ENCODE measurements at places on chromosomes 5 and 9.

- no peak for DNase-seq
Measured at GRCh38 chr5:96826071-96826470, 18.3 kb upstream of the ERAP1 start.

DNA sequence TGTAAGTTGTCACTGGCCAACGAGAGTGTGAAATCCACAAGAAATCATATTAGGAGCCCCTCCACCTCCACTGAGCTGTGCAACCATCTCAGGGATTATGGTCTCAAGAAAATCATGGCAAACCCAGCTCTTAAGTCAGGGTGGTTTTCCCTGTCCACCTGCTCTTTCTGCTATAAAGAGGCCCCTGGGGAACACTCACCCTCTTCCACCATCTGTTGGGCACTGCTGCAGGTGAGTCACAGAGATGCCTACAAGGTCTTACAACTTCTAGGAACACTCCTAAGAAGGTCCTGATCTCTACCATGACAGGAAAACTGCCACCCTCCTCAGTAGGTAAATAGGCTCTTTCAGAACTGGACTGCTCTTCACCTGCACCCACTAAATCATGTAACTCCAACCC is 61.8 kb downstream of the DRD1 start:
- DNase-seq, result no peak

- DNase-seq, result no peak
Measured at GRCh38 chr5:32645246-32645645, 59.9 kb downstream of the SUB1 start.

DNA sequence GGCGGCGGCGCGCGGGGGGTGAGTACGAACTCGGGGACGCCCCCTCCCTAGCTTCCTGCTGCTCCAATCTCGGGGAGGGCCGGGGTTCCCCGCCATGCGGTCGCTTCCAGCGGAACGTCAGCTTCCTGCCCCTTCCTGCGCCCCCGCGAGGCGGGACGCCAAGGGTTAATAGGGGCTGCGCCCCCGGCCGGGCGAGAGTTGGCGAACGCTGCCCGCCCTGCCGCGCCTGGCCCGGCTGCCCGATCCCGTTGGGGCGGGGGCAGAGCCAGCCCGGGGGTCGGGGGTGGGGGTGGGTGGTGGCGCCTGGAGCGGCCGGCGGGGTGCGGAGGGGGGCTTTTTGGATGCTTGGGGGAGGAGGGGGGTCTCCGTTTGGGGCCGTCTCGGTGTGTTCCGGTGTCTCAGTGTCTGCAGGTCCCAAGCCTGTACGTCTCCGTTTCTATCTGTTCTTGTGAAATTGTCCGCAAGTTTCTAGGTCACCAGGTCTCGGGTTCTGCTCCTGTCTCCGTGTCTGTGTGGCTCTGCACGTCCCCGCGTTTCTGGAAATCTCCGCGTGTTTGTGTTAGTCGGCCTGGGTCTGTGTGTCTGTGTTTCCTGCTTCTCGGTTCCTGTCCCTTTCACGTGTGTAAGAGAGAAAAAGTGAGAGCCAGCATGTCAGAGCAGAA is 789 bp downstream of the COL27A1 start:
- no peak for DNase-seq

DNA sequence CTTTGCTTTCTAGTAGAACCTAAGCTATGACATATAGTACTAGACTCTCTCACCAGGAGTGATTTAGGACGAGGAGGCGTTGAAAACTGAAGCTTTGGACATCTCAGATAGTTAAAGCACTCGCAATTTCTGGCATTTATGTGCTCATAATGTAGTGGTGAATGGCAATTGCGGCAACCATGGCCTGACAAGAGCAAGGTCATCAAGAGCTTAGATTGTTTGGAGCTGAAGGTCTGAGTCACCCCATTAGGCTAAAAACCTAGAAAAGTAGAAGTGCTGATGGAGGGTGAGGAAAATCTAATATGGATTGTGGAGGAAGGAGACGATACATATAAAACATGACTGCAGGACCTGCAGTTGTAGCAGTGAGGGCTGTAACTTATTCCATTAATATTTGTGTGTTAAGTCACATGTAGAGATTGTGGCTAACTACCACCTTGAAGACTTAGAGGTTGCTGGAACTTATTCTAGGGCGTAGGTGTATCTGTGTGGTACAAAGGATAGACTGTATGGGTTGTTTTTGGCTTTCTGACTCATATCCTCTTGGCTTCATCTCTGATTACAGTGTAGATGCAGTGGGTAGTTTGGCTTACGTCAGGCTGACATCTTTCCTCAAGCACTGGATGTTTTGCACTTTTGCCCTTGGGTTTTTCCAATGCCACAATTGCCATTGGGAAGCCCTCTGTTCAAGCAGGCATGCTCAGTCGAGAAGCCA is 138.9 kb upstream of the CDKN2B start:
- DNase-seq, result no peak

GRCh38 chr5:54988218-54988617 is 2.8 kb upstream of the ESM1 start:
- DNase-seq, result no peak

Measured in NCI-H2081 (cell line).